ENCODE measurements at places on chromosomes 16 and 17.

DNA sequence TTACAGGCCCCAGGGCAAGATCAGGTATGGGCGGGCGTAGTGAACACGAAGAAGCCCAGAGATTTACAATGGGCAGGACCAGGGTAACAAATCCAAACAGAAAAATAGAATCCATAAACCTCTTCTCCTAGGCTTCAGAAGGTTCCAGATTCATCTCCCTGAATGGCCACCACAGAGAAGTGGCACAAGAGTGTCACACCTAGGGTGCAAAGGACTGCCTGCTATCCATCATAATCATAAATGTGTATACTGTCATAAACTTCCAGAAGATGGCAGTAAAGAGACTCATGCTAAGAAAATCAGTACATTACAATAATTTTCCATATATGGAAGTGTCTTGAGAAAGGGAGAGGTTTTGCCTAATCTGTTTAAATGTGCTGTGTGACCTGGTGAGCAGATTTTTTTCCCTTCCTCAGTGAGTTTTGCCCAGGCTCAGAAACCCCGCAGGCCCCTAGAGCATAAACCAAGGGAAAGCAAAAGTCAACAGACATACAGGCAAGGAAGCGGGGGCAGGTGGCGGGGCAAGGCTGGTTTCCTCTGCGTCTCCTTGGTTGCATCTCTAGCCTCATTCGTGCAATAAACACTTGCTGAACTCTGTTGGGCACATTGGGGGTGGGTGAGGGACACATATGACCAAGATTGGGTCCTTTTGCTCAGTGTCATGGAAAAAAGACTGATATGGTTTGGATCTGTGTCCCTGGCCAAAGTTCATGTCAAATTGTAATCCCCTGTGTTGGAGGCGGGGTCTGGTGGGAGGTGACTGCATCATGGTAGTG lies 92.0 kb upstream of the CDH5 start:
- no peak for DNase-seq

DNA sequence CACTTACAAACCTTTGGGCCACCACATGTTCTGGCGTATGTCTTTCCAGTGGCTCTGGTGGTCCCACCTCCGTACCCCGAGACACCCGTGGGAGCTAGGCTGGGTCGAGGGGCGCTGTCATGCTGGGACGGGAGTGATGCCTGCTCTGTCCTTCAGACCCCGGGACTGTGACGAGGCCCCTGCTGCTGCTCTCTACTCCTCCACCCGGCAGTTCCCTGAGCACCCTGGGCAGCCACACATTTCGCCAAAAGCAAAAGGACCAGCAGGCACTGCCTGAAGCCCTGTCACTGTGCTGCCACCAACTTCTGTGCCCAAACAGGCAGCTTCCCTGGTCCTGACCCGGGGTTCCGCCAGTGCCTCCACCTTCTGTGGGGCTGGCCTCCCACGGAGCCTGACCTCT lies 15.5 kb downstream of the DOC2B start:
- no peak for DNase-seq

DNA sequence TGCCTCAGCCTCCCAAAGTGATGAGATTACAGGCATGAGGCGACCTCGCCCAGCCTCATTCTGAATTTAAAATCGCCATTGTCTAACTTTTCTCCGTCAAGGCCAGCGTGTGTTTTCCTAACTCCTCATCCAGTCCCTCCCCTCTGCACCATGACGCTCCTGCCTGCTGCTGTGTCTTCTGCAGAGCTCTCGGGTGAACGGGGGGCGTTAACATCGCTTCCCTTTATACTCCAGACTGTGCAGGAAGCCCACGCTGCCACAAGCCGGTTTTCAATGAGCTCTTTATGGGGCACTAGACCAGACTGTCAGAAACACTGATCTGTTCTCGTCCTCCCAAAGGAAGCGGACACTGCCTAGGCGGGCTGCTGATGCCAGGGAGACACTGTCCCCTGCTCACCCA lies 13.2 kb downstream of the AANAT start:
- peak; percentile 42 for DNase-seq

DNA sequence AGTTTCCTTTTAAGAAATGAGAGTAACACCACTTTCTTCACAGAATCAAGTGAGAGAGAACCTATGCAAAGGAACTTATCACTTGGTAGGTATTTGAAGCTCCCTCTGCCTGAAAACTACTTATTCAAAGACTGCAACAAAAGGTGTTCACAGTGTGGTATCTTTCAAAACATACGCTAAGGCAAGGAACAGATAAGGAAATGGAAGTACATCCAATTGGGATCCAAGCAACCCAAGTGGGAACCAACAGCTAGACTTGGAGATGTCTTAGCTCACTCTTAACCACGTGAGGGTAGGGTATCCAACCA lies 431 bp upstream of the PPM1E start:
- DNase-seq = no peak

DNA sequence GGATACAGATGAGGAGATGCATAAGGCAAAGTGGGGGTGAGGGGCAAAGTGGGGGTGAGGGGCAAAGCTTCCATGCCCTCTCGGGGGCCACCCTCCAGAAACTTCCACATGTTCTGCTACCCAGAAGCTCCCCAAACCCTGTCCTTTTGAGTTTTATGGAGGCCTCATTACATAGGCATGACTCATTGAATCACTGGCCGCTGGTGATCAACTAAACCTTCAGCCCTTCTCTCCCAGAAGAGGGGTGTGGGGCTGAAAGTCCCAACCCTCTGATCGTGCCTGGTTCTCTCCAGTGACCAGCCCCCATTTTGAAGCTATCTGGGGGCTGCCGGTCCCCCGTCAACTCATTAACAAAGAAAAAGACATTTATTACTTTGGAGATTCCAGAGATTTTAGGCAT lies 27.5 kb downstream of the ITGAE start:
- no peak for DNase-seq

GRCh38 chr17:17156511-17156910 lies 49.6 kb downstream of the PLD6 start:
- peak; percentile 40 for DNase-seq

- DNase-seq = peak; percentile 54
Observed at GRCh38 chr17:45646288-45646988, 137.7 kb upstream of the CRHR1 start.

- DNase-seq = peak; percentile 87
Observed at GRCh38 chr17:1227917-1228780, 42.1 kb upstream of the BHLHA9 start.

DNA sequence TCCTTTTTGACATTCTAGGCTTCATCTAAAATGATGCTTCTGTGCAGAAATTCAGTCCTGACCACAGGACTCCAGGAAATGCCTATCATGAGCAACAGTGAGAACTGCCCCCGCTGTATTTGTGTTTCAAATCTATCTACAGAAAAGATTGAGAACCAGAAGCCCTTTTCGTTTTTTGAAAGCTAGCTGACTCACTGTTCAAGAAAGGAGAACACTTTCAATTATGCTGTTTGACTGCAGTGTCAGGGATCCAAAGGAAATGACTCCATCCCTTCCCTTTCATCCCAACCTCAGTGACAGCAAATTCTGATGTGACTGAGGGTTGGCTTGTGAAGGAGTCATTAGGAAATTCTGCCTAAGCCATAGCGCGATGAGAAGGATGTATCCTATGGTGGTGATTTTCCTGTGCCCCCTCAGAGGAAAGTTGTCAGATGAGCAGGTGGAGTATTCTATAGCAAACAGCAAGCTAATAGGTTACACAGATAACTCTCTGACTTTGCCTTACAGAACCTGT lies 622.3 kb downstream of the TMEM114 start:
- no peak for DNase-seq

DNA sequence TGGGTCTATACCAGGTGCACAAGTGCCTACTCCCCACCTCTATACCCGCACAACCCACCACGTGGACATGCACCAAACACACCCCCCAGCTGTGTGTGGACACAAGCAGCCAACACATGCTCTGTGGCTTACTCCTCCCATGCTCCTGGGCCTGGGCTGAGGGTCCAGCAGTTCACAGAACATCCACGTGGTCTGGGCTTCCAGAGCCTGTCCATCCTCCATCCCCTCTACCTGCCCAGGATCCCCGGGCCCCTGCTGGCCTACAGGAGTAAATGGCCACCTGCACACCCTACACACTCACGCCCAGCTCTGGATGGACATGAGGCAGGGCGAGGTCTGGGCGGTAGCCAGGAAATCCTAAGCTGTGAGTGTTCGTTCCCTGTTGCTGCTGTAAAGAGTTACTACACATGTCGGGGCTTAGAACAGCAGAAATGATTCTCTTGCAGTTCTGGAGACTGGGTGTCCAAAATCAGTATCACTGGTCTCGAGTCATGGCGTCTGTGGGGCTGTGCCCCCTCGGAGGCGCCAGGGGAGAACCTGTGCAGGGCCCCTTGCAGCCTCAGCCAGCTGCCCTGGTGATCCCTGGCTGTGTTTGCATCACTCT lies 15.0 kb upstream of the RAI1 start:
- no peak for DNase-seq

DNA sequence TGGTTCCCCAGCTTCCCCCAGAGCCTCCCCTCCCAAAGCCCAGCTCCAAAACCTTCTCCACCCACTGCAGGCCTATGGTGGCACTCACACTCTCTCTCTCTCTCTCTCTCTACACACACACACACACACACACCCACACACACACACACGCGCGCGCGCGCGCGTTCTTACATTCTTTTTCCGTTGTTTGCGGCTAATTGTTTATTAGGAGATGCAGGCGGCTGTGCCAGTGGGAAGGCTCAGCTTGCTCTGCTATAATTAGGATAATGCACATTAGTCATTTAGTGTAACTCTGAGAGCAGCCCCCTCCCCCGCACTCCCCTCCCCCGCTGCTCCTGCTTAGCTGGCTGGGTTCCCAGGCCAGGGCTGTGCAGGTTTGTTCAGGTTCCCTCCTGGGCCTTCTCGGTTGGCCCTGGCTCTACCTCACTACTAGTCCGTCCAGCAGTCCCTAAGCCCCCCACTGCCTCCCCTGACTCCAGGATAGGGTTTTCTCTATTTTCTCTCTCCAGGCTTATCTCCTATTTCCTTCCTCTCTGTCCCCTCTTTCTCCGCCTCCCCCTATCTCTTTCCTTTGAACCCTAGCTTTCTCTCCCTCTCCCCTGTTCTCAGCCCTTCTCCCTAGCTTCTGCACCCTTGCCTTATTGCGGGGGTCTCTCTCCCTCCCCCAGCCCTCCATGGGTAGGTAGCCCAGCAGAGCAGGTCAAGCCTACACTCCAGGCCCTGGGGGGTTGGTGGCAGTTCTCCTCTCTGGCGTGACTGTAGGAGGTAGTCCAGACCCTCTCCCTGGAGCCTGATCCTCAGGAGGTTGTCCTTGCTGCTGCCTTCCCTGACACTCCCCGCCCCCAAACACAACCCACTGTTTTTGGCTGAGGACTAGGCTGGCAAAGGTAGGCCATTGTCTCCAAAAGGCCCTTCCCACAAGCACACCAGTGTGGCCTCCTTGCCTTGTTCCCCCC lies 34.0 kb downstream of the TMEM132E start:
- DNase-seq = no peak

GRCh38 chr17:72594248-72594647 lies 473.4 kb downstream of the SOX9 start:
- DNase-seq = no peak

DNA sequence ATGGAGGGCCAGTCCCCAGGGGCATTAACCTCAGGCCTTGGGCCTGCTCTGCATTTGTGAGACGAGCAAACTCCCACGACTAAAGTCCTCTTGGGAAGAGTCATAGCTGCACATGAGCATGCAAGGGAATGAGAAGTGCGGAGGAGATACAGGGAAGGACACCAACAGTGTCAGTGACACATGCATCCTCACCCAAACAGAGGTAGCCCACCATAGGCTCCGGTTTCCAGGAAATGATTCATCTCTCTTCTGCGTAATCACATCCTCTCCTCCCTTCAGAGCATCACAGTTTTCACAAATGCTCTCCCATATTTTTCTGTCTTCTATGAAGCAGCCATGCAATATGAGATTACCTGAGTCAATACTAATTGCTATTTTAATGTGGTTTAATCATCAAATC lies 725.7 kb upstream of the GOT2 start:
- DNase-seq = no peak

GRCh38 chr16:88312732-88313131 lies 70.0 kb upstream of the ZNF469 start:
- no peak for DNase-seq

- DNase-seq = no peak
Observed at GRCh38 chr16:10777356-10777755, 33.7 kb downstream of the NUBP1 start.

DNA sequence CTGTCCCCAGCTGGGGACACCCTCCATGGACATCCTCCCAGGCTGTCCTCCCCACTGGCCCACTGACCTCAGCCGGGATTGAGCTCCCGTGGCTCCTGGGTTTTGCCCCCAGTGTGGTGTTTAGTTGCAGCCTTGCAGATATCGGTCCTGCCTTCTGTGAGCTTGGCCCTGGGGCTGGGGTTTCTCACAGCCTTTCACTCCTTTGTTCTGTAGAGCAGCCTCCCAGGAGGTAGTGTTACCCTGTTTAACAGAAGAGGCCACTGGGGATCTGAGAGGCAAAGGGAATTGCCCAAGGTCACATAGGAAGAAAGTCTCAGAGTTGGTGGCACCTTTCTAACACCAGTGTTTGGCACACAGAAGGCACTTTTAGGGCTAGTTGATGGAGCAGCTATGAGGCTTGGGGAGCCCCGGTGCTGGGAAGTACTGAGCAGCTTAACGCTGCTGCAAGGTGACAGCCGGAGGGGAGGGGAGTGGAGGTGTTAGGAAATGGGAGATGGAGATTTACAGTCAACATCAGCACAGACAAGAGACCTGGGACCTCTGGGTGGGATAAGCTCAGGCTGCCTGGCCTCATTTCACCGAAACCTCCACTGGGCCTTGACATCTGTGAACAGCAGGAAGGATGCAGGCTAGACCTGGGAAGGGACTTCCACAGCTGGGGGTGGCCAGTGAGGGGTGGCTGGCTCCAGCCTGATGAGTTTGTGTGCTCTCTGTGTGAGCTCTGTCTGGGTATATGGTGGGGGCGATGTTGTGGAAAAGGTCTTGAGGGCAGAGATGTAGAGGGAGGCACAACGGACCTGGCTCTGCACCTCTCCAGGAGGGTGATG lies 26.1 kb downstream of the CACNA1G start:
- no peak for DNase-seq

GRCh38 chr16:3029491-3030221 lies 5.8 kb downstream of the THOC6 start:
- peak; percentile 75 for DNase-seq

DNA sequence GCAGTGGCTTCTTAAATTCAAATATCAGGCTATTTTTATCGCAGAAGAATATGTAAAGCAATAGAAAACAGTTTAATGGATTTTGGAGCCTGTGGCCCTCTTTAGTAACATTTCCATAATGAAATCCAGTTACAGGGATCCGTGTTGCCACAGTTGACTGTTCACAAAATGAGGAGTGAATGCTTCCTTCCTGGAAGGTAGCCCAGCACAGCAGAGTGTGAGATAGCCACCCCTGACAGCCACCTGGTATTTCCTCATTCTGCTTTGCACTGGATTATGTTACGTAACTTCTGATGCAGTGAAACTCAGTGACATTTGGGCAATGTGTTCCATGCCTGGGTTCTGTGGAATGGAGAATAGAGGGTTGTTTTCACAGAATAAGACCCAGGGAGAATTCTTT lies 517.2 kb downstream of the RBFOX1 start:
- DNase-seq = no peak

- no peak for DNase-seq
Observed at GRCh38 chr16:60214311-60214710, 1480.2 kb upstream of the GOT2 start.

GRCh38 chr17:81317961-81318605 lies 23.0 kb upstream of the SLC38A10 start:
- DNase-seq = peak; percentile 11

GRCh38 chr17:46874906-46875305 lies 23.5 kb downstream of the WNT9B start:
- no peak for DNase-seq
